Stimulated activated CD8-positive, alpha-beta memory T cell treated with anti-CD3 and anti-CD28 coated beads, Interleukin-4, amount 100 ng/mL, for 1 hour (primary cell): ENCODE measurements at places on chromosomes 12 and 14.

- DNase-seq, result no peak
Measured at GRCh38 chr14:44941591-44941990, 20.2 kb downstream of the KLHL28 start.

- DNase-seq, result no peak
Measured at GRCh38 chr12:13135371-13136178, 32.1 kb upstream of the GSG1 start.

DNA sequence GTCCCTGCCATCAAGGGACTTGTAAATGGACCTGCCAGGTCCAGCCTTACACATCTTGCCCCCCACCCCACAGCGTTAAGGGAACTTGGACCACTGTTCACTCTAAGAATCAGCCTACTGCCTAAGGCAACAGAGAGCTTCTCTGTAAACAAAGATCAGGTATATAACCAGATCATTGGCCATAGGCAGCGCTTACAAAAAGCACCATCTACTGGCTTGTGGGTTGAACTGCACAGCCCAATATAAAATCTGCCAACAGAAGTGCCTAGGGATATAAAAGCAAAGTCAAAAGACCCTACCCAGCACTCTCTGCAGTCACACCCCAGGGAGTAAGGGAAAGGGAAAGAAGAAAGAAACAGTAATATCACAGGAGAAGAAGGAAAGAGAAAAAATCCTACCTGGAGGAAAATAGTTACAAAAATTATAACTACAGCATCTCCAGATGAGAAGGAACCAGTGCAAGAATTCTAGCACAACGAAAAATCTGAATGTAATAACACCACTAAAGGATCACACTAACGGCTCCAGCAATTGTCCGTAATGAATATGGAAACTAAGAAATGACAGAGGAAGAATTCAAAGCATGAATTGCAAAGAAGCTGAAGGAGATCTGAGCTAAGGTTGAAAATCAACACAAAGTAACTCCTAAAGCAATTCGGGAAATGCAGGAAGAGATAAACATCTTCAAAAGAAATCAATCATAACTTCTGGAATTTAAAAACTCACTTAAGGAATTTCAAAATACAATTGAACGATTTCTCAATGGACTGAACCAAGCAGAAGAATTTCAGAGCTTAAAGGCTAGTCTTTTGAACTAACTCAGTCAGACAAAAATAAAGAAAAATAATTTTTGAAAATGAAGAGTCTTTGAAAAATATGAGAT is 95.2 kb upstream of the PCED1B start:
- DNase-seq, result no peak

DNA sequence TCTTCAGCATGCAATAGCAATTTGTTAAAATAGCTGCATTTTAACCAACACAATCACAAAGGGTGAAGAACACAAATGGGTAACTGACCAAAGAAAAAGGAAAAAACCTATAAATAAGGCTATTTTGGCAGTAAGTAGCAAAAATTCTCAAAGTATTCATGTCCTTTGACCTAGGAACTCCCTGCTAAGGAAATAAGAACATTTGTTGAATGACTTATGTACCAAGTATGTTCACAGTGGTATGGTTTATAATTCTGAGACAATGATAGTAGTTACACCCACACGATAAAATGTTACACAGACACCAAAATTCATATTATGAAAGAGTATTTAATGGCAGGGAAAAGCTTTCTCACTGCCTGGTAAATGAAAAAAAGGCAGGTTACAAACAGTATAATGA is 16.9 kb downstream of the CCDC88C start:
- no peak for DNase-seq

- DNase-seq, result no peak
Measured at GRCh38 chr14:101047326-101047725, 143.8 kb upstream of the RTL1 start.
